ENCODE measurements at places on chromosomes 1 and 21.
A peak's percentile ranks its signal among the peaks of the same experiment; 100 is the strongest.

- DNase-seq: peak; percentile 1
Observed at GRCh38 chr1:43441166-43441893, 12.4 kb downstream of the HYI start.

- no peak for DNase-seq
Observed at GRCh38 chr1:41222496-41222895, 19.6 kb downstream of the SCMH1 start.

GRCh38 chr21:32474179-32475059, 61.9 kb downstream of the EVA1C start:
- no peak for DNase-seq

DNA sequence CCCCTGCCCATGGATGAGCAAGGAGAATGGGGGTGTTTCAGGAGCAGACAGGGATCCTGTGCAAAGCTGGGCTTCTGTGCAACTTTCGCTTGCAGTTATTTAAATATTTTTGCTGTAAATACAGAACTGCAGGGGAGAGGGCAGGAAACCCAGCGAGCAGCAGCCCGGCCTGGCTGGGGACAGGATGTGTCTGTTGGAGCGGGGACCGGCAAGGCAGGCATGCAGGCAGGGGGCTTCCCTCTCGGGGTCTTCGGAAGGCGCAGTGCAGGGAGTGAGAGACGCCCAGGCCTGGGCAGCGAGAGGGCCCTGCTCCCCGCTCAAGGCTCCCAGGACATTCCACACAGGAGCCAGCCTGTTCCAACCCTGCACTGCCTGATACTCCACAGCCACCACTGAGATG, 1.7 kb upstream of the AIRE start:
- DNase-seq: no peak

- DNase-seq: peak; percentile 63
Observed at GRCh38 chr1:98051065-98051675, 130.3 kb upstream of the DPYD start.

DNA sequence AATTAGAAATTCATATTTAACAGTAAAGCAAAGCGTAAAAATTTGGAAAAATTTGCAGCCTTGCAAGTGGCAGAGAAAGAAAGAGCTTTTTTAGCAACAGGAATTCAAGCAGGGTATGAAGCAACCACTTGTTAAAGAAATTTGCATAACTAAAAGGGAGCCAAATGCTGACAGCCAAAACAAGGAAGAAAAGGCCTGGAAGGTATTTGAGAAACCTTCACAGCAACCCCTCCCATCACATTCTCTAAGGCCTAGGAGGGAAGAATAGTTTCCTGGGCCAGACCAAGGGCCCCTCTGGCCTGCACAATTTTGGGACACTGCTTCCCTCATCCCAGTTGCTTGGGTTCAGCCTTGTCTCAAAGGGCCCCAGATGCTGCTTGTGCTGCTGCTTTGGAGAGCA, 672.4 kb upstream of the TMPRSS15 start:
- DNase-seq: no peak

All from left colon (tissue), 2 donors.